ENCODE measurements at places on chromosomes 7 and 10. TPM values are rescaled to one million over a fixed set of nuclear protein-coding genes. Genes with fewer than 3 reads are reported as not detected.

Gene AKR1C8
- total RNA-seq = not detected

Gene MAGI2
- 10.7 TPM for total RNA-seq

DNA sequence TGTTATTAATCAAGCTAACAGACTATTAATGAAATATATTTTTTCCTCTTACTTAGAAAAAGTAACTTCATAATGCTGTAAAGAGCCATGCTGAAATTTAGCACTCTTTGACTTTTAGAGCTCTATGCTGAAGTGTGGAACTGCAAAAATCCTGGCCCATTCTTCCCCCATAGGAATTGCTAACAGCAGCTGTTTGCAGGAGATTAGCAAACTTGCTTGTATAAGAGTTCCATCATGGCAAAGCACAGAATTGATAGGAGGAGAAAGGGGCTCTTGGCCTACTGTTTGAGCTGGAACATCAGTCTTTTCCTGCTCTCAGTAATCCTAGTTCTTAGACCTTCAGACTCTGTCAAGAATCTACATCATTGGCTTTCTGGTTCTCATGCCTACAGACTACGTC, 18.3 kb upstream of the GNAT3 start:
- no peak overlapping the region for H3K27ac ChIP-seq
- peaks cover 5% of the 10 kb centered on the region for H3K4me1 ChIP-seq
- DNase-seq = no peak

- H3K4me1 ChIP-seq = peaks cover 20% of the 10 kb centered on the region
- no peak overlapping the region for H3K4me3 ChIP-seq
- H3K27me3 ChIP-seq = no peaks in the 10 kb centered on the region
These were observed 59.4 kb upstream of the CAMK2B start for GRCh38 chr7:44384586-44385433.

GRCh38 chr10:12235116-12235694, 39.2 kb downstream of the CDC123 start:
- H3K27me3 ChIP-seq = no peaks in the 10 kb centered on the region
- no peak for DNase-seq
- H3K4me1 ChIP-seq = peaks cover 17% of the 10 kb centered on the region
- H3K27ac ChIP-seq = peak overlapping the region; percentile 81

DNA sequence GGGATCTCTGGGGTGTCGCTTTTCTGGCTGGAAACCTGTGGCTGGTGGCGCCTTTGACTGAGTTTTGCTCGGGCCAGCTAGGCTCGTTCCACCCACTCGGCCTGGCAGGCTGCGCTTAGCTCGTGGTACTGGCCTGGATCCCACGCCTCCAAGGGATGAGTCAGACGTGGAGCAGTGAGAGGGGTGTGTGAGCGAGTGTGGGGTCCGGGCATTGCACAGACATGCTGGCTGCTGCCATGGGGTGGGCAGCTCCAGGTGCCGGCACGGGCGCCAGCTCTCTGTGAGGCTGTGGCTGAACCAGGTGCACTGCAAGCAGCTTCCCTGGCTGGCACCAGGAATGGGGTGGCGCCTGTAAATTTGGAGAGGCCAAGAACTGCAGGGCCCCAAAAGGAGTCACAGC, 63.1 kb upstream of the CACNA2D1 start:
- no peak overlapping the region for H3K4me3 ChIP-seq
- H3K36me3 ChIP-seq = peaks cover 1% of the 10 kb centered on the region
- H3K27me3 ChIP-seq = peaks cover 4% of the 10 kb centered on the region
- H3K27ac ChIP-seq = no peak overlapping the region
- no peaks in the 10 kb centered on the region for H3K4me1 ChIP-seq

GRCh38 chr7:73618538-73618937, 5.8 kb downstream of the MLXIPL start:
- H3K4me1 ChIP-seq = peaks cover 7% of the 10 kb centered on the region
- no peak for DNase-seq
- H3K27me3 ChIP-seq = peaks cover 17% of the 10 kb centered on the region
- no peak overlapping the region for H3K27ac ChIP-seq

DNA sequence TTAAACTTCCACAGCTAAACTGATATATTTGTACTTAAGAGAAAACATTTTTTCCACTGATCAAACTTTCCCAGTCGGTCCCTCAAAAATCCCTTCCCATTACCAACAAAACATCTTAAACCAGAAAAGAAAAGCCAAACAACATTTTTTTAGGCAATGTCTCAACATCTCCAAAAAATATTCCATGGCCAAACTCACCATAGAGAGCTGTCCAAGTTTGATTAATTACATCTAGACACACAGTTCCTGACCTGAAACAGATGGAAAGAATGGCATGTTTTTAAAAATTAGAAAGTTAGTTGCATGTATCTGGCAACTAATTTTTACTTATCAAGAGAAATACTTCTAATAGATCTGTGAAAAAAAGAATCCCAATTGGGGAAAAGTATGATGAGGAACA, 95.4 kb downstream of the UBE2H start:
- peaks cover 93% of the 10 kb centered on the region for H3K4me1 ChIP-seq
- no peak overlapping the region for H3K4me3 ChIP-seq
- peaks cover 16% of the 10 kb centered on the region for H3K36me3 ChIP-seq
- no peaks in the 10 kb centered on the region for H3K27me3 ChIP-seq
